ENCODE measurements at places on chromosomes 16 and 17.

DNA sequence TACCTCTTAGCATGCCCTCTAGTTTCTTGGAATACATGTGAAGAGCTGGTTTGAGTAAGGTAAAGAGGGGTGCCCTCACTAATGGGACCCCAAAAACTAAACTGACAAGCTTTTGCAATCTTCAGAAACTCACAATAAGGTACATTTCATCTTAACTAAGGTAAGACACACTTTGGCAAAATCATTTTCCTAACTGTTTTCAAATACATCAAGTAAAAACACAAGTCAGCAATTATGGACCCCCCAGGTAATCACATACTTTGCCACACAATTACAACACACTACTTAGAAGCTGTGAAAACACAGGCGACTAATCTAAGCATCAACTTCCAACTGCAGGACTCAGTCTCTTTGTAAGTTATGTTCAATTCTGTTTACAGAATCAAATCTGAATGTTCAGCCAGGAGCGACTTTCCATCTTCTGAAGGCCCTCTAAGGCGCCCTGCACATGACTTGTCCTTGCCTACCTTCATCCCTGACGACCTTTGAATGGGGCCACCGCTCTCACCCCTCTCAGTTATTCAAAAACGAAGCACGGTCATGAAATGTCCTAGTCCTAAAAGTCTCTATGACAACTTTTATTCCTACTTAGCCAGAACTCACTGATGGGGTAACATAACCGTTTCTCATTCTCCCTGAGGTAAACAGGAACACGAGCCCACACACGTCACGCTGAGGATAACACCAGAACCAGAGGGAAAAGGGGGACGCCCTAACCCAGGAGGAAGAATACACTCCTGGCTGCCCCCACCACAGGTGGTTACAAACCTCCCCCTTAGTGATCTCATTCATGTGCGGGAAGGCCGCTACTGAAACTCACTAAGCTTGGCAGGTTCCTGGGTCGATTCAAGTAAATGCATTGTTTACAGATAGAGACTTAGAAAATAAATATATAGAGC is 5.5 kb downstream of the CREBBP start:
- no peak for DNase-seq

DNA sequence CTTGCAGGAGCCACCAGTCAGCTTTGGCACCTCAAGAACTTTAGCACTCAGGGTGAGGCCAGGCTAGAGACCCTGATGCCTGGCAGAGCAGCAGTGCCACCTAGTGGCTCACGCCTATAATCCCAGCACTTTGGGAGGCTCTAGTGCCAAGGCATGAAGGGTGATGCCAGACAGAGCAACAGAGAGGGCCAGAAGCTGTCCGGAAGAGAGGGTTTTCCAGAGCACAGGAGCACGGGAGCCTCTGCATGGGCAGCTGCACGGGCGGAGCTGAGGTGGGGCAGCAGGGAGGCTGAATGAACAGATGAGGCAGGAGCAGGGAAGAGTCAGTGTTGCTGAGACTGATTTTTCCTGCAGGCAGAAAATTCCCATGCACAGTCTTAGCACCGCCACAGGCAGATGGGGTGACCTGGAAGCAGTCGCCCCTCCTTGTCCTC is 38.9 kb downstream of the MYH3 start:
- peak; percentile 44 for DNase-seq

DNA sequence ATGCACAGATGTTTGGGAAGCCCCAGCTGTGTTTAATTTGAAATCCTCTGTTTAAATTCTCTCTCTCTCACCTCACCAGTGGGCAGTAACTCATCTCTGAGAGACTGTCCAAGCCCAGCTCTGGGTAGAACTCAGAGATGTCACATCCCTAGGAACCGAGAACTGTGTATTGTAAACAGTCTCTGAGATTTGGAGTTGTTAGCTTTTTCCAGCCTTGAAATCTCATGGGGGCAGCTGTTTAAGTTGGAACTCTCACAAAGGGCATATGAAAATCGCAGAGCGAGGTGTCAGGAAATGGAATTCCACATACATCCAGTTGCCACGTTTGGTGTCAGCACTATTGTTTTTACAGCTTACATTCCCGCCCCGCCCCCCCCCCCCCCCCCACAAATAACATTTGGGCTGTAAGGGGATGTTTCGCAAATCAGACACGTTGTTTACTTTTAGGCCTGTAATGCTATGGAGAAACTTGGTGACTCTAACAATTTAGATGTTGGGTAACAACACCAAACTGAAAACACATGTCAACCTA is 34.3 kb downstream of the VPS35L start:
- DNase-seq: no peak

- peak; percentile 32 for DNase-seq
Observed at GRCh38 chr16:2467528-2468232, 3.4 kb upstream of the NTN3 start.

- DNase-seq: no peak
Observed at GRCh38 chr16:19513377-19514053, 8.4 kb downstream of the GDE1 start.

DNA sequence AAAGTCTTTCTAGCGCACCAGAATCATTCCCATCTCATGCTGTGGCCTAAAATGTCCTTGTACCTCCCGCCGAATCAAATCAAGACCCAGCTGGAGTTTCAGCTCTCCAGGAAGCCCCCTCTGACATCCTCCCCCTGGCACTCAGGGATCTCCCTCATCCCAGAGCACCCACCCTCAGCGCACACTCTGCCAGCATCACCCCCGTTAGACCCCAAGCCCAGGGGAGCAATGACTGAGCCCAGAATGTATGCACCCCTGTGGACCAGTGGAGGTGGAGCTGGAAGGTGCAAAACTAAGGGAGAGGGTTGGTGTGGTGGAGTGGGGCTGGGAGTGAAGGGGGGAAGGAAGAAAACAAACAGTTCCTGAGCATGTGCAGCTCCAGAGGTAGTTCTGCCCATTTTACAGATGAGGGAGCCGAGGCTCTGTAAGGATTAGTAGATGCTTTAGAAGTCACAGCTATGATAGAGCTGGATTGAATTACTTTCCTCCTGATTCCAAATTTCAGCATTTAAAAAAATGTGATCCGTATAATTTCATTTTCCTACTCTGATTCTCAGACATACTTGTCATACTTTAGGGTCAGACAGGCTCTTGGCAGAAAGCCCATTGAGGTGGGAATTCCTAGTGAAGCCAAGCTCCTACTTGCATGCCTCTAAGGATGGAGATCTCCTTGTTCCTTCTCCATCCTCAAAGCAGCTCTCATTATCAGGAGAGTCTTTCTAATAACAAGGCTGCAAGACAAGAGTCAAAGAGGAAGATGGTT is 242.7 kb downstream of the KATNIP start:
- DNase-seq: peak; percentile 38

DNA sequence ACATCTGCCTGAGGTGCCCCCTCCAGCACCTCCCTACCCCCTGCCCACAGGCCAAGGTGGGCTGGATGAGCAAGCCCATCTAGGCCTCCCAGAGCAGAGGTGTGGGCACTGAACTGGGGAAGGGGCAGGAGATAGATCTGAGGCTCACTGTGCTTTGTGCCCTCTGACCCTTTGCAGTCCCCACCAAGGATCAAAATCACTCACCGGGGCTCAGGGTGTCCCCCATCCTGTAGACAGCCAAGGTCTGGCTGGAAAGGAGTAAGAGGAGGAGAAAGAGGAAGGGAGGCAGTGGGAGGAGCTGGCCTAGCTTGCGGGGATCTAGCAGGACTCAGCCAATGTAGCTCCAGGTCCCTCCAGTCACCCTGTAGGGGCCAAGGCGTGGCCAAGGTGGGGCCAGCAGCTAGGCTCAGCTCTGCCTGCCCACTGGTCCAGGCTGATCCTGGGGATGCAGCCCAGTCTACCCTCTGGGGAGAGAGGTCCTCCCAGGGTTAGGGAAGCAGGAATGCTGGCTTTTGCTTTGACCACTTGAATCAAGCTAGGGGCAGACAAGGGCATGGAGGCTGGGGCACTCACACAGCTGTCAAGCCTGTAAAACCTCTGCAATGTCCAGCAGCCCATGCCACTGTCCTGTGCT is 1.8 kb downstream of the SLC12A4 start:
- no peak for DNase-seq

- DNase-seq: no peak
Observed at GRCh38 chr17:67105213-67105612, 60.9 kb downstream of the CACNG1 start.

DNA sequence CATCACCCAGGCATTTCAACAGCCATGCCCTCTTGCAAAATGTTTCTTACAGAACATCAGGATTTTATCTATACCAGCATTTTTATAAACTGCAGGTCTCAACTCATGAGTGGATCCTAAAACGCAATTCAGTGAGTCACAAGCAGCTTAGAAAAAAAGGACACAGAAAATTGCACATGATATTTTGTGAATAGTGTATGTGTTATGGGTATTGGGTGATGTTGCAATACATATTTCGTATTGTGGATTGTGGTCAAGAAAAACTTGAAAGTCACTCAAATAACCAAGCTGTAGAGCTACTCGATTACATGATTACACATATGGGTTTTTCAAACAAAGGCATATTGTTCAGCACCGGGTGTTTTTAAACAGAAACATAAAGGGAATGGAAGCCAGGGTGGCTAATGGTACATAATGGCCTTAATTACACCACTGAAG is 1.4 kb downstream of the WIPI1 start:
- peak; percentile 44 for DNase-seq

DNA sequence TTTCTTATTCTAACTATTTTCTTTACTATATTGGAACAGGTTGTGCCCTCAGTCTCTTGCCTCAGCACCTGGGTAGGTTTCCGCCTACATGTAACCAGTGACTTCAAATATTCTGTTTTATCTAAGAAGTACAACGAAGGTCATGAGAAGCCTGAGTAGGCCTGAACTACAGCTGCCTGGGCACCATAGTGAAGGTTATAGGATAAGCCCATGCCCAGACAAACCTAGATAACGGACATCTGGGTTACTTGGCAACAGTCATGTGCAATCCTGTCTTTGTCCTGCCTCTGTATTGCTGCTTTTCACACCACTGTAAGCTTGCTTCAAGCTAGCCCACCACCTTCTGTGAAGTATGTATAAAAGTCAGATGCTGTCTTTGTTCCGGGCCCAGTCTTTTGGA is 25.4 kb upstream of the ARL4D start:
- DNase-seq: no peak

- no peak for DNase-seq
Observed at GRCh38 chr17:63696381-63696961, 3.5 kb downstream of the LIMD2 start.

DNA sequence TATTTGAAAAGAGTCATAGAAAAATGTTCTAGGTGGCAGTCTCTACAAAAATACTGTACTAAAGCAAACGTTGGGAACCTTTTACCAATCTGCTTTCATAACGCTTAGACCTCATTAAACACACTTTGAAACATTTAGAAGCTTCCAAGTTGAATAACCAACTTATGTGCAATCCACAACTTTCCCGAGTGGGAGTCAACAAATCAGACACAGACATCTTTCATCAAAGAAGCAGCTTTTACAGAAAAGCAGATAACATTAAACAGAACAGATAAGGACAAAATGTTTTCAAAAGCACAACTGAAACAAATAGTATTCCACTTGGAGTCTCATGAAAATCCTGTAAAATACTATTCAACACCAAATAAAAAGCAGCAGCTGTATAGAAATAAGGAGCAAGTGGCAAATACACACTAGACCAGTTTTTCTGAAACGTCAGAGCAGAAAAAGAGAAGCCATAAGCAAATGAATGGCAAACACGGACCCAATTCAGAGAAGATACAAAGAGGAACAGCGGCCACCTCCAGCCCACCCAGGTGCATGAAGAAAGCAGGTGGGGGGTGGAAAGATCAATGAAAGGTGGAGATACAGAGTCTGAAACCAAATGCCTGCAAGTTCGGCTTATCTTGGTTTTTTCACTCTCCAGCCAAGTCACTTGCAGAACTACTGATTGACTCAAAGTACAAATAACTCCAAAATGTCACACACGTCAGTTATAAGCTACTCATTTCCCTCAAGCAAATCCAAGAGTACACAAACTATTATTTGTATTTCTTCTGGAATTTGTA is 18.4 kb upstream of the FBF1 start:
- no peak for DNase-seq

DNA sequence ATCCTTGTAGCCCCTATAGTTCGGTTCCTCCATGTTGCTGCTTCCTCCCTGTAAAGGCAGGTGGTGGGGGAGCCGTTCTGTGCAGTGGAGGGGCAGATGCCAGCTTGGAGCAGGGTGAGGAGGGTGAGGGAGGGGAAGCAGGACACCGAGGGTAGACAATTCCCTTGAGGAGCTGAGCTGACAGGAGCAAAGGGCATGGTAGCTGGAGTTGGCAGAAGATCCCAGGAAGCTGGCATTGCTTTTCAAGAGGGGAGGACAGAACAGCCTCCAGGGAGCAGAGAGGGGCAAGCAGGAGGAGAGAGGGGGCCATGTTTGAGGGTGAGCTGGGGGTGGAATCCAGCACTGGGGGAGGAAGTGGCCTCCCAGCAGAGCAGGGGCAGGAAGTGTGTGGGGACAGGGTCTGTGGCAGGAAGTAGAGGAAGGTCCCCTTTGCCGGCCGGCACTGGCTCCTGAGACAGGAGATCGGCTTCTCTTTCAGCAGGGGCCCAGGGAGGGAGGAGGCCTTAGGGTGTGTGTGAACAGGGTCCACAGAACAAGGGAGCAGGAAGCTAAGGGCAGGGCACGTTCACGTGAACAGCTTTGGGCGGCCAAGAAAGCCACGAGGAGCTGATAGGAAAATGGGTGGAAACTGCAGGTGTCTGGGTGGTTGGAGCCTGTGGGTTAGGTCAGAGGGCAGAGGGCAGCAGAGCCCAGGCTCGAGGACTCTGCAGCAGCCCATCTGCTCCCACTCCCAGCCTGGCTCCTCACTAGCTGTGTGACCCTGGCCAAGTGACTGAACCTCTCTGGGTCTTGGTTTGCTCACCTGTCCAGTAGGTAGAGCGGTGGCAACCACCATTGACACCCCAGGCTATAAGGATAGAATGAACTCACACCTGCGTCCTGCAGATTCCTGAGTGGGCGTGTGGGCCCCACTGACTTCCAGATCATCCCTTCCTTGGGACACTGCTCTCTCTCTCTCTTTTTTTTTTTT is 17.5 kb upstream of the SPNS2 start:
- no peak for DNase-seq

DNA sequence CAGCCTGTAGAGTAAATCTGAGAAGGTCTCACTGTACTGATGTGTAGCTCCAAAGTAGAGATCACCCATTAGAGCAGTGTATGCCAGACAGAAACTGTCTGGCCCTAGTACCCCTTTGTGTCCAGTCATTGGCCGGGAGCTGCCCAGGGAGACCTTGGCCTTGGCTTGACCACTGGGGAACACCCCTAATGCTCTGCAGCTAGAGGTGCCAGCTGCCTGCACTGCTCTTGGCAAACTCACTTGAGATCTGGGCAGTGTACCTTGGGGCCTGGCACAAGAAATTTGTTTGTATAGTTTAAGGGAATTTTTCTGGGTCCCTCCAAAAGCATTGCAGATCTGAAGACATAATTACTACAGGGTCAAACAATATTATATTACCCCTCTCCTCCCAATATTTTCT is 78.7 kb upstream of the MPHOSPH6 start:
- DNase-seq: no peak

Data from astrocyte of the cerebellum (primary cell).